Mesangial cell (primary cell): ENCODE measurements at places on chromosomes 6 and 20. TPM values are rescaled to one million over a fixed set of nuclear protein-coding genes. Genes with fewer than 3 reads are reported as not detected.

The SEMG1 gene
- total RNA-seq, result not detected in 2 replicates

The EGFL8 gene
- total RNA-seq, result 2.3 and 8.9 TPM in 2 replicates

The CALHM4 gene
- total RNA-seq, result not detected in 2 replicates

The TRIM26 gene
- total RNA-seq, result 23.5 and 27.5 TPM in 2 replicates

The PPIL1 gene
- 19.0 and 49.5 TPM in 2 replicates for total RNA-seq

The SLPI gene
- 0.49 and 4.7 TPM in 2 replicates for total RNA-seq

The SLX4IP gene
- 2.0 and 3.2 TPM in 2 replicates for total RNA-seq

The WFDC2 gene
- 0.98 and 9.8 TPM in 2 replicates for total RNA-seq
